Immature natural killer cell (primary cell): ENCODE measurements at places on chromosomes 4 and X. TPM values are rescaled to one million over a fixed set of nuclear protein-coding genes. Genes with fewer than 3 reads are reported as not detected.

RPA4 gene
- polyA plus RNA-seq = 0.49 TPM

LRBA gene
- 18.1 TPM for polyA plus RNA-seq

SPP1 gene
- not detected for polyA plus RNA-seq

TRIM61 gene
- not detected for polyA plus RNA-seq

PRKG2 gene
- polyA plus RNA-seq = 0.76 TPM

LRP2BP gene
- 0.36 TPM for polyA plus RNA-seq

MAGEA10 gene
- not detected for polyA plus RNA-seq

CYTL1 gene
- polyA plus RNA-seq = 13.5 TPM

CYLC1 gene
- not detected for polyA plus RNA-seq

SSX2B gene
- polyA plus RNA-seq = not detected

DNA sequence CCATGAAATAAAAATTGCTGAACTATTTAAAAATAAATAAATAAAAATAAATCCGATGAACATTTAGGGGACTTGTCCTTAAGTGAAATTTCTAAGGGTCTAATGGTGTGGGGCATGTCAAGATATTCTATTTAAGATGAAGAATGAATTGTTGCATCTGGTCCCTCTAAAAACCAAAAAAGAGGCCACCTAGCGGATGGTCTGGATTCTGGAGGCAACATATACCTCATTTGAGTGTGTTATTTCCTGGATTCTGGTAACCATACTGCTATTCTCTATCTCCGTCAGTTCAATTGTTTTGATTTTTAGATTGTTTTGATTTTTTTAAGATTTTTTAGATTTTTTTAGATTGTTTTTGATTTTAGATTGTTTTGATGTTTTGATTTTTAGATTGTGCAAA lies 28.3 kb downstream of the AGTR2 start:
- DNase-seq = no peak

GRCh38 chrX:143634663-143635455 lies 1.0 kb downstream of the SLITRK4 start:
- DNase-seq = no peak

- DNase-seq = no peak
These were observed 23.8 kb downstream of the NOX1 start for GRCh38 chrX:100850317-100850716.

- no peak for DNase-seq
These were observed 298.1 kb downstream of the PDGFC start for GRCh38 chr4:156673483-156673882.

GRCh38 chr4:185779517-185779916 lies 32.5 kb downstream of the SORBS2 start:
- no peak for DNase-seq
